ENCODE measurements at places on chromosomes 7 and 10.
A peak's percentile ranks its signal among the peaks of the same experiment; 100 is the strongest.

GRCh38 chr7:55309040-55309991, 55.8 kb upstream of the LANCL2 start:
- no peak for DNase-seq

- DNase-seq: no peak
These were observed 41.6 kb upstream of the PTPRZ1 start for GRCh38 chr7:121831351-121831750.

- peak; percentile 59 for DNase-seq
These were observed 90.3 kb downstream of the MICALL2 start for GRCh38 chr7:1368682-1369571.

DNA sequence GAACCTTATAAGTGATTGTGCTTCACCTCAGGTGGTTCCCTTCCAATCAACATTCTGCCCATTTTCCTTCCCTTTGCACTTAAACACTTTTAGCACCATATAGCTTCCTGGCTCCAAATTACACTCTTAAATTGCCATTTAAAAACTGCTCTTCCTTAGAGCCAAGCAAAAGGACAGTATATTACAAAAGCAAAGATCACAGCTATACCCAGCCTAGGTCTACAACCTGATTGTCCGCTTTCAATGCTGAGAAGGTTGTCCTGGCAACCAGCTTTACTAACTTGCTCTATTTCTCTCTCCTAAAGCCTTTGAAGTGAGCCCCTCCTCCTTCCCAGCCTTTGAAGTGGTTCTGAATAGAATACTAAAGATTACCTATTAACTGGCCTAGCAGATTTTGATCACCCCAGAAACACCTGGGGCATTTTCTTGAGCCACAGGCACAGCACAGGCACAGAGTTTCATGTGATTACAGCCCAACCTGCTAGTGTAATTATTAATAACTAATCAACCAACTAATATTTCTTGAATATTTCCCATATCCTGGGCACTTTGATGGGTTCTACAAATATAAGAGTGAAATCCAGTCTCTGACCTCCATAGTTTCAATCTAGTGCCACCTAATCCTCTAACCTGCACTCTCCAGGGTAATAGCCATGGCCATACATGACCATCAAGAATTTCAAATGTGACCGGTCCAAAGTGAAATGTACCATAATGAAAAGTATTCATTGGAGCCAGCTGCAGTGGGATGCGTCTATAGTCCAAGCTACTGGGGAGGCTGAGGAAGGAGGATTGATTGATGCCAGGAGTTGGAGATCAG, 63.6 kb upstream of the TRIM24 start:
- no peak for DNase-seq

DNA sequence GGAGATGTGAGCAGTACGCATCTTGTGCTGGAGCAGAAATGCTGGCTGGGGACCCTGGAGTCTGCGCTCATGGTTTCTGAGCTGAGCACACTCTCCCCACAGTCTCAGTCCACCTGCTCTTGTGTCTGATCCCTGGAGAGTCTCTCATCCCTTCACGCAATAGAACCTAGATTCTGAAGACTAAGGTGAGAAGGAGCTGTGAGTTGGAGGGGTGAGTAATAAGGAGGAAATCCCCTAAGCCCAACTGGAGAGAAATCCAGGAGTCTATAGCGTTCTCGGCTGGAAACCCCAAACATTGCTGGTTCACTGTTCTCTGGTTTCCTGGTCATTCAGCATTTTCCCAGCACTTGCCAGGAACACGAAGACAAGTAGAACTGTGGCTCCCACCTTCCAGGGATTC, 68.3 kb upstream of the SMNDC1 start:
- DNase-seq: no peak

GRCh38 chr10:69657430-69657829, 27.4 kb downstream of the FAM241B start:
- DNase-seq: no peak

DNA sequence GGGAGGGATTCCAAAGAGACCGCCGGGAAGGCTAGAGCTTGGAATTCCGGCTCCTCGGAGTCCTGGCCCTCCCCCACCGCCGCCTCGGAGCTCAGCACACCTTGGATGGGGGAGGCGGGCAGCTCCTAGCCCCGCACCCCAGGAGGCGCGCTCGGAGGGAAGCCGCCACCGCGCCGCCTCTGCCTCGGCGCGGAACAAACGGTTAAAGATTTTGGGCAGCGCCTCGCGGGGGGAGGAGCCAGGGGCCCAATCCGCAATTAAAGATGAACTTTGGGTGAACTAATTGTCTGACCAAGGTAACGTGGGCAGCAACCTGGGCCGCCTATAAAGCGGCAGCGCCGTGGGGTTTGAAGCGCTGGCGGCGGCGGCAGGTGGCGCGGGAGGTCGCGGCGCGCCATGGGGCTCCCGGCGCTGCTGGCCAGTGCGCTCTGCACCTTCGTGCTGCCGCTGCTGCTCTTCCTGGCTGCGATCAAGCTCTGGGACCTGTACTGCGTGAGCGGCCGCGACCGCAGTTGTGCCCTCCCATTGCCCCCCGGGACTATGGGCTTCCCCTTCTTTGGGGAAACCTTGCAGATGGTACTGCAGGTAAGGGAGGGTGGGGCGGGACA, at the start of gene CYP26A1:
TSS of gene CYP26A1 (plus strand) at position 355 of the 608 bp plus-strand sequence. CDS start at position 397, 42 bp downstream.
- DNase-seq: no peak

DNA sequence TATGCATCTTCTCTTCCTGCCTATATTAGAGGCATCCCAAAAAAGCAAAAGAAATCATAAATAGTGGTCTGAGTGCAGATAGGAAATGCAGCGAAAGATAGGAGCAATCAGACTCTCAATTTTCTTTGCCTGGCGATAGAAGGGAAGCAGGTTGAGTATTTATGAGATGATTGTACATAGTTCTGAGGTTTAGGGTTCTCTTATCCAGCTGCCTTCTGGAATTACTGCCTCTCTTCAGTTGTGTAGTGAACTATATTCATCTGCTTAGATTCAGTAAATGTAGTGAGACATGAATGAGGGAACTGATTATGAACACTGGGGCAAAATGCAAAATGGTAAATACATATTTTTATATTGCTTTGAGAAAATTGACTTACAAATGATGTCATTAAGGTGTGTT, 93.0 kb upstream of the CYP26C1 start:
- no peak for DNase-seq

DNA sequence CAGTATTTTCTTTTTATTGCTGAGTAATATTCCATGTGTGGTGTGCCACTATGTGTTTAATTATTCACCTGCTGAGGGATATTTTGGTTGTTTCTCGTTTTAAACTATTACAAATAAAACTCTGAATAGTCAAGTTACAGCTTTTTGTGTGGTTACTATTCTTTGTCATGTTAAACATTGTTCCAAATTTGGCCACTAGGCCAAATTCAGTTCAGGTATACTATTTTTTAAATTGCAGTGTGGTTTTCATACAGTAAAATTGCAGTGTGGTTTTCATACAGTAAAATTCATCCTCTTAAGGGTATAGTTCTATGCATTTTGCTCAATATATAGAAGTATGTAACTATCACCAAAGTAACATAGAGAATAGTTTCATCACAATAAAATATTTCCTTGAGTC, 97.4 kb upstream of the FAM3C start:
- DNase-seq: no peak

- DNase-seq: no peak
These were observed 86.7 kb downstream of the EPDR1 start for GRCh38 chr7:38007096-38007495.

DNA sequence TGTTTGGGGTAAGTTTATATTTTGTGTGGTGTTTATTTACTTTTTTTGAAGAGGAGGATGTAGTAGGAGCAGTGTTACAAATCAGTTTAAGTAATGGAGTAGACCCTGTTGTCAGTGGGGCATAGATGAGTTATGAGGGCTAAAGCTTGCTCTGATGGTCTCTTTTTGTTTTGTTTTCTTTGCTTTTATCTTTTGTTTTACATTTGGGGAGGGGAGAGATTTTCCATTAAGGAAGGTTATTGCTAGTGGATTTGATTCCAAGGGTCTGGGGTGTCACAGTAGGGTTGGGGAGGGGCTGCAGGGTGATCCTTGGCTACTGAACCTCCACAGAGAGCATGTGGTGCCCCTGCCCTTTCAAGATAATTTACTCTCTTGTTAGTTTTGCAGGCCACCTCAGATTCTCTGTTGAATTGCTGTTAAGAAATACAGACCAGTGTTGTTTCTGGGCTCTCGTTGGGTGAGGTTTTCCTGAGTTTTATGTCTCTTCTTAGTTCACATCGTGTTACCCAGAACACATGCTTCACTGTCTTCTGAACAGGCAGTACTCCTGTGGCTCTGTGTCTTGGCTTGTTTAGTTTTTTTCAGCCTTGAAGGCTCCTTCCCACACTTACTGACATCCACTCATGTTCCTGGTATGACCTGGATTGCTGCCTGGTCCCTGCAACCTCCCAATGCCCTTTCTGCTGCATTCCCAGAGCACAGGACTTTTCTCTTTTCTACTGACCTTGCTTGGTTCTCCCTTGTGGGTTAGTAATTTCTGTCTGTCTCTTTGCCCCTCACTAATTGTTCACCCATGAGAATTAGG, 4.2 kb downstream of the KIFBP start:
- DNase-seq: no peak

- peak; percentile 85 for DNase-seq
These were observed at the start of gene GPER1 for GRCh38 chr7:1087952-1088920. Gene GPER1 (plus strand): TSS chr7:1088113. CDS start chr7:1091729, 3,616 bp downstream.

- no peak for DNase-seq
These were observed 51.7 kb upstream of the PPIF start for GRCh38 chr10:79295563-79295962.

- no peak for DNase-seq
These were observed 275.8 kb downstream of the GRID1 start for GRCh38 chr10:86090807-86091206.

GRCh38 chr10:69004821-69005220, 16.2 kb downstream of the KIFBP start:
- no peak for DNase-seq

- DNase-seq: no peak
These were observed 81.2 kb downstream of the SLC16A9 start for GRCh38 chr10:59628456-59628855.

DNA sequence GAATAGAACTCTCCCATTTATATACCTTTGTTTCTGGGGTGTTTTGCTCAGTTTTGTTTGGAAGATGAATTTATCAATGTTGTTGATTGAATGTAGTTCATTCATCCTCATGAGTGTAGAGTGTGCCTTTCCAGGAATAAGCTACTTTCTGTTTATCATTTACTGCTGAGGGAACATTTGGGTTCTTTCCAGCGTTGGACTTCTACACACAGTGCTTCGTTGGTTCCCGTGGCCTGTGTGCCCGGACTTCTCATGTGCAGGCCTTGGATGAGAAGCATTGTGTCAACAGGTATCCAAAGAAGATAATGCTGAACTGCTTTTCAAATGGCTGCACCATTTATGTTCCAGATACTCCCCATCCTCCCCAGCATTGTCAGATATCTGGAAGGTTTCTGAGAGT, 107.6 kb upstream of the TNS3 start:
- DNase-seq: no peak

GRCh38 chr7:7732621-7733281, 14.3 kb upstream of the RPA3 start:
- DNase-seq: no peak

- no peak for DNase-seq
These were observed 19.5 kb downstream of the PRKAG2 start for GRCh38 chr7:151857412-151857811.

DNA sequence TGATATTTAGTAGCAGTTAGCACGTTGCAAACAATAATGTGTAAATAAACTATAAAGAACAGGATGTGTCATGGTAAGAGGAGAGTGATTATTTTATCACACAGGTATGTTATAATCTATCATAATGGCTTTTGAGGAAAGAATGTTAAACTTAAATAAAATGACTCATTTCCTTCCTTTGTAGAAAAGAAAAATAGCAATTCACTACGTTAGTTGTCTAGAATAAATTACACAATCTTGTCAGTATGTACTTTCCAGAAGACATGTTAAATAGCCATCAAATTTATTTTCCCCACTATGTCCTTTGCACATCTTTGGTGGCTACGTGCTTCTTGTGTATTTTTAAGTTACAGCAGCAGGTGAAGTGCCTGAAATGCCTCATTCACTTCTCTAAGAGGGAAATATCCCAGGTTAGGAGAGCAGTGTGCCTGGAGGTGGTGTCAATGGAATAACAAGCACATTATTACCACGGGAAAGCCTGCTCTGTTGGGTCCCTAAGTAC, 133.8 kb downstream of the SEMA3A start:
- DNase-seq: no peak

DNA sequence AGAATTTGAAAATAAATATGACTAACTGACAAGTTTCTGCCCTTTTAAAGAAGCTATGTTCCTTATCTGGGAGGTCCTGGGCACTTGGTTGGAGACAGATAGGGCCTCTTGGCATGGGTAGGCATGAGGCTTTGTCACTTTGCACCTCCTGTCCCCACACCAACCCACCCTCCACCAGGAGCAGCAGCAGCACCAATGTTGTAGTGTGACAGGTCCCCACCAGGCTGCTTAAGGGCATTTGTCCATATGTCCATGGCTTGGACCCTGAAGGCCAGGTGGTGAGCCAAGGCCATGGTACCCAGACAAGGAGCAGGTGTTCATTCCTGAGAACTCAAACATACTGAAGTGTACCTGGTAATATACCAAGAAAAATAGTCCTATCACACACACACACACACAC, 629.1 kb downstream of the ACTR3B start:
- no peak for DNase-seq

Data from right hindlimb (tissue), 1 donor.